Stimulated activated CD8-positive, alpha-beta memory T cell treated with anti-CD3 and anti-CD28 coated beads, Interleukin-7, amount 100 ng/mL, for 1 hour (primary cell): ENCODE measurements at places on chromosomes 6 and 20.

DNA sequence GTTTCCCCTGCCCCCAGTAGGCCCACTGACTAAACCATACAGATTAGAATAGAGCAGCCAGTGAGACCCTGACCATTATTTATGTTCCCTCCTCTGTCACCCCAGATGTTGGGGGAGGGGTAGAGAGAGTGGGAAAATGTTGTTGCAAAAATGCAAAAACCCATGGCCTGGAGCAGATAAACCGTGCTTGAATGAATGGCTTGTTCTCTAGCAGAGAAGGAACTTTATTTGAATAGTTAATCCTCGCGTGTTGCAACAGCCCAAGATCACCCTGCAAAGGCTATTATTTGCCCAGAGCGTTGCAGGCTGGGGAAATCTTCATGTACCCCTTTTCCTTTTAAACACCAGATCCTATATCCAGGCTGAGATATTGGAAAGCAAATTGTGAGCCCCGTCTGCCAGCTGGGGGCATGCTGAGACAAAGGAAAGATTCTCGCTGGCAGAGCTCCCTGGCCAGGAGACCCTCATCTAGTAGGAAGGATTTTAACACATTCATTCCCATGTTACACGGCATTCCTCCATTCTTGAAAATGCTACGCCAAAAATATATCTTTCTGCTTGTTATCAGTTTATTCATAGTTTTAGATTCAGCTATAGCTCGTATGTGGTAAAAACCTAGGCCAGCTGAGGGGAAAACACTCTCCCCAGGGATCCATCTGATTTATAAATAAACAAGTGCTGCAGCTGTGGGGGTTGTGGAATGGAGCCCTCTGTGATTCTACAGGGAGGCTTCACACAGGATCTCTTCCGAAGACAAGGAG lies 53.0 kb downstream of the LINC00237 start:
- no peak for DNase-seq

DNA sequence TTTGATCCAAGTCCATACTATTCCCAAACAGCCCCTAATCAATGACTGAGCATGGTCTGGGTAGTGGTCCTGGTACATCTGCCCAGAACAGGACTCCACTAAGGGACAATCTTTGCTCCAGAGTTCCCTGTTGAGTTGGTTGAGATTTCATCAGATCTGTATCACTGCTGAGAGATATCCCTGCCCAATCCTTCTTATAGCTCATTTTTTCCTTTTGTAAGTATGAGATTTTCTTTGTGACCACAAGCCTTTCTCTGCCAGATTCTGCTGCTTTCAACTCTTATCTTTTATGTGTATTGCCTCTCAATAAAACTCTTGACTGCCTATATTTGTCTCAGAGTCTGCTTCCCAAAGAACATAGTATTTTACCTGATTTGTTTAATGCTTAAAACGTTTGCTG lies 46.2 kb upstream of the LAMA2 start:
- no peak for DNase-seq

DNA sequence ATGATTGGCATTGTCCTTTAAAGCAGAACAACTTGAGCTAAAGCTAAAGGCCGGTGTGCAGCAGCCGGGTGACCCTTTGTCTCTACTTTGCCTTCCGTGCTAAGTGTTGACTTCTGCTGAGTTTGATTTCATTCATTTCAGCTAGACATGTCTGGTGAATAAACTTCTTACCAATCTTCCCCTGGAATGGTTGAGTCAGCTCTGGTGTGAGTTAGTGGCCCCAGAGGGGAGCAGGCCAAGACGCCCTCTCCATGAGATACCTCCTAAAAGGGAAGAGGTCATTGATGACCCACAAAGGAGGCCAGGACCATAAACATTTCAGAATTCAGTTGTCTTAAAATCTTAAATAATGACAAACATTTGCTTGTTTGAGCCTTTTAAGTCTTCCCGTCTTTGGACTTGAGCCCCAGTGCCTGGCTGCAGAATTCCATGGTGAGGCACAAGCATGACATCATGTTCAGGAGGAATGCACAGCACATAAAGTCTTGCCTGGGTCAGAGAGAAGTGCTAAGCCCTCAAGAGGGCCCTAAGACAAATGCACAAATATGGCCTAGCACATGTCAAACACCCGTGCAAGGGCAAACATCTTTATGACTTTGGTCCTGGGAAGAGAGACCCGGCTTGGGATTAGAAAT lies 96.3 kb upstream of the NEDD9 start:
- no peak for DNase-seq

DNA sequence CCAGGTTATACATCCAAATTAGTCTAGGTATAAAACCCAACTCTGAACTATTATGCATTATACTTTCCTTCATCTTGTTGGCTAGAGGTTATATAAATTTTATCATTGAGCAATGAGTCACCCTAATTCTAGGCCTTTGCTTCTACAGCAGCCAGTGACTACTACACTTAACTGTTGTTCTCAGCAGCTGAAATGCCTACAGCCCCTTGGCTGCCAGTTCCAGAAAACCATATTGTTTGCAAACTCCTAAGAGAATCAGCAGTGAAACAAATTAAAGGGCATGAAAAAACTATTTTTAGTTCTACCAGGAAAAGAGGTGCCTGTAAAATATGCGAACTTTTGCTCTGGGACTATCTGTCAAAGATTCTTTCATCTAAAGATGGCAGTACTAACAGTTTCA lies 292.8 kb downstream of the FRK start:
- DNase-seq = no peak

GRCh38 chr6:156765117-156765516 lies 12.1 kb upstream of the ARID1B start:
- DNase-seq = no peak

- peak; percentile 11 for DNase-seq
These were observed 20.8 kb upstream of the CHRNA4 start for GRCh38 chr20:63381781-63382431.

GRCh38 chr20:35091816-35092523 lies 637 bp downstream of the TRPC4AP start:
- DNase-seq = no peak

DNA sequence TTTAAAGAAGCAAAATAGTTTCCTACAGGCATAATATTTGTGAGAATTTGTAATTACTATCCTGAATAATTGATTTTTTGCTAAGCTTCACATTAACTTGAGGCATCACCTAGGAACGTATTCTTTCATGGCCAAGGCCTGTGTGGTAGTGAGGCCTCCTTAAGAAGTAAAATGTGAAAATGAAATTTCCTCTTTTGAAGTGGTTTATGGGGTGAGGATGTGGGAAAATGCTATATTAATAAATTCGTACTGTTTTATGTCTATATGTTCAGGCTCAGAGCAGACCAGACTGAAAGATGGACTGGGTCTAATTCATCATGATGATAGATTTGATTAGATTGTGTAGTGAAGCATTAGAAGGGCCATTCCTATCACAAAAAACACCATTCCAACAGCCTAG lies 33.1 kb downstream of the MYLIP start:
- no peak for DNase-seq

DNA sequence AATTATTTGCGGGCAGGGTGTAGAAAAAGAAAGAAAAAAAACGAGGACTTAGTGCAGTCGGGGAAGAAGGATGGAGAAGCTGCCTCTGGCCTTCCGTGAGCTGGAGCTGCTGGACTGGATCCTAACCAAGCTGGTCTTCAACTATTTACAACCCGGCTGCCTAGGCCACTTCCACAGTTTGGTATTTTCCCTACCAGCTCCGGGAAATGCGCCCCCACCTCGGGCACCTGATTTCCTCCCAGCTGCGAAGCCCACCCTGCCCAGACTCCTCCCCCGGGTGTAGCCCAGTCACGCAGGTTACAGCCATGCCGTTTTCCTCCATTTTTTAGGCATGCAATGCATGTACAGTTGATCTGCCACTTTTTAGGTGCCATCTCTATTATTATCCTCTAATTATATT lies 21.2 kb downstream of the THEMIS start:
- DNase-seq = no peak

DNA sequence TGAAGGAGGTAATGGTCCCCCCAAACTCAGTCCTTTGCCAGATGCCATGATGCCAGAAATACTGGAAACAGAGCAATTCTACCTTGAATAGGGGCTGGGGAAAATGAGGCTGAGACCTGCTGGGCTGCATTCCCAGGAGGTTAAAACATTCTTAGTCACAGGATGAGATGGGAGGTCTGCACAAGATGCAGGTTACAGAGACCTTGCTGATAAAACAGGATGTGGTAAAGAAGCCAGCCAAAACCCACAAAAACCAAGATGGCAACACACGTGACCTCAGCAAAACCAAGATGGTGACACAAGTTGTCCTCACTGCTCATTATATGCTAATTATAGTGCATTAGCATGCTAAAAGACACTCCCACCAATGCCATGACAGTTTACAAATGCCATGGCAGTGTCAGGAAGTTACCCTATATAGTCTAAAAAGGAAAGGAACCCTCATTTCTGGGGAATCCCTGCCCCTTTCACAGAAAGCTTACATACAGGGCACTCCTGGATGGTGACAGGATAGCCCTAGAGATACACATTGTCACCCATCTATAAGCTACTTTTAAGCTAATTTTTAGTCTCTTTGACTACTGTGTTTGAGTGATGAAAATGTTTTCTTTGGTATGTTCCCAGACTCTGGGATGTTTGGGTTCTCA lies 979.7 kb downstream of the TBC1D32 start:
- DNase-seq = no peak

DNA sequence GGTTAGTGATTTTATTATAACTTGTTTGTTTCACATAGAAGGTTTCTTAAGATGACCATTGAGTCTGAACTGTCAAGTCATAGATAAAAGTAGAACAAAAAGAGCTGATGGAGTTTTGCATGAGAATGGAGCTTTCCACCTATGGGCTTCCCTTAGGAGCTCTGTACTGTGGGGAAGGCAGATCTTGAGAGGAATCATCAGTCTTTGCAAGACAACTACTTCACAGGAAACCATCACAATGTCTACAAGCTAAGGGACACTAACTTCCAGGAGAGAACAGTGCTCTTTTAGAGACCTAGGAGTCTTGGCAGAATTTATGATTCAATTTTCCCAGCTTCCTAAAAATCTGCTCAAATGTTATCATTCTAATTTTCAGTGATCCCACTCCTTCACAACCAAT lies 78.2 kb downstream of the FBXO5 start:
- DNase-seq = no peak

GRCh38 chr6:35370785-35371493 lies 28.6 kb downstream of the PPARD start:
- DNase-seq = no peak

DNA sequence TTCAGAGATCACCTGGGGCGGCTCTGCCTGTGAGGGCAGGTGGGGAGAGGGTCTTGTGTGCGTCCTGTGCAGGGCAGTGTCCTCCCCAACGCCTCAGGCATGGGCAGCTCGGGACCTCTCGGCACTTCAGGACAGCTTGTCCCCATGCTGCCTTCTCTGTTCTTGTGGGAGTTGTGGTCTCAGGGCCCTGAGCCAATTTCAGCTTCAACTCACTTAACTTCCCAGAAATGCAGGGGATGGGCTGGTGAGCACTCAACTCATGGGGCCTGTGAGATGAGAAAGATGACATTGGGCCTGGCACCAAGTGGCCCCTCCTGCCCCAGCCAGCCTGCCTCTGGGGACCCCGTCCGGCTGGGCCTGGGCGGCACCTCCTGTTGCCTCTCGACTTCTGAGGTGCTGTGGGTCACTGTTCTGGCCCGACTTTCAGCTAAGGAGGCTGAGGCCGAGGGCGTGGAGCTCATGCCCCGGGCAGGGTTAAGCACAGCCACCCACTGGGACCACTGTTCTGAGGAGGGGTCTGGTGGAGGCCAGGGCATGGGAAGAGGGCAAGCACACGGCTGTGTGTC lies 6.7 kb downstream of the RGS19 start:
- DNase-seq = no peak

- DNase-seq = no peak
These were observed 185.8 kb downstream of the TTLL2 start for GRCh38 chr6:167510648-167511047.

GRCh38 chr6:48747471-48747870 lies 636.5 kb upstream of the PTCHD4 start:
- DNase-seq = no peak

GRCh38 chr20:6998909-6999308 lies 231.4 kb downstream of the BMP2 start:
- DNase-seq = no peak

DNA sequence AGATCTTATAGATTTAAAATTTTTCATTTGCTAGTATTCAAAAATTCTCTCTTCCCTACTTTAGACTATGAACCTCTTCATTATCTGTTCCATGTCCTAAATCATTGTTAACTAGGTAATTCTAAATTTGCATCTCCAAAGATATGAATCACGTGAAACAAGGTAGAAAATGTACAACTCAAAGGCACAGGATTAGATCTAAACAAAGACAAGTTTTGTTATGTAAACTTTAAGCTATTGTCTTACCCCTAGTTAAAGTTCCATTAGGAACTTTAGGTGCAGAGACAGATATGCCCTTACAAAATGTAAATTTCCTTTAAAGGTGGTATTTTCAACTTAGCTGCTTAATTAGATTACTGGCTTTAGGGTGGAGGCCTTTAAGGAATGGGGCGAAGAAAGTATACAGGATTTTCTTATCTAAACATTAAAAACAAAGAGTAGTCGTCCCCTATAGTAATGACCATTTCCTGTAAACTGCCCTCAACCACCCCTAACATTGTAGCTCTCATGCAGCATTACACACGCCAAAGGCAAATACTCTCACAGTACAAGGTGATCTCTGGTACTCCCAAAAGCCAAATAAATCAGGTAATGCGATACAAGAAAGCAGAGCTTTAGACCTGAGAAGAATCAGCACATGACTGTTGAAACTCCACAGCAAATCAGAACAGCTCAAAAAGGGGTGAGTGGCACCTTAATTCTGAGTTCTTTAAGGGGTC lies 57.4 kb upstream of the MRAP2 start:
- no peak for DNase-seq
